ENCODE measurements at places on chromosomes 2 and 18.

GRCh38 chr2:47767880-47768609, 14.9 kb upstream of the MSH6 start:
- DNase-seq, result peak; percentile 20

DNA sequence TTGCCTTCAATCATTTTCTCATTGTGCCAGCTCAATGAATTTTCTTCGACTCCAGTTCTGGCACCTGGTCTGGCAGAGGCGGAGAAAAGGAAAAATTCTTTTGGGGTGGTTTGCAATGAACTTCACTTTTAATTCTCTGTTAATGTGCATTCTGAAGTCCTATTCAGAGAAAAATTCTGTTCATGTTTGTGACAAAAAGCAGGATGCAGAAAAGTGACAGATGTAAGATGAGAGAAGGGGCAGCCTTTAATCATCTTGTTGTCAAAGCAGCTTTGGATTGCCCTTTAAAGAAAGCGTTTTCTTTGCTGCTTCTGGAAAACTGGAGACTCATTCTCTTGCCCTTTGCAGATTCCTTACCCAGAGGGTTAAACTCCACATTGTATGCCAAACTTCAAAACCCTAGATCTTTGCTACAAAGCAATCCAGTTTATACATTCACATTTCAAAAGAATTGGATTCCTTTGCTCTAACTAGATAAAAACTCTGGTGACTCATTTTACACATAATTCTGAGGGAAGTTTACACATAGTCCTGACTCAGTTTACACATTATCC, 94.6 kb upstream of the CAVIN2 start:
- DNase-seq, result no peak

DNA sequence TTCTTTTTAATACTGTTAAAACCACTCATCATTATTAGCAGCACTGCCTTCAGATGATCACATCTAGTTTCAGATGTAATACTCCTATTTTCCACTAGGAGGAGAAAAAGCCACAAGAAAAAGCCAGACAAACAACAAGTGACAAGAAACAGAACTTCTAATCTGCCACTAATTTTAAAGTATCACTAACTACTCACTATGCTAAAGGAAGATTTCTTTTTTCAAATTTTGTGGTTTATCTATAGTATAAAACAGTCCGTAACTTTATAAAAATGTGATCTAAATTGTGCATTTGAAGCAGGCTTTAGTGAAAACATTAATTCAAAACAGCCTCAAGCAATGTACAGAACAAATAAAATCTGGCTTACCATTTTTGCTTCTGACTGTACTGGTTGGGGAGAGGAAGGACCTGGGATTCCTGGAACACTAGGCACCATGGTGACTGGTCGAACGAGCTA, 56.8 kb downstream of the ATF2 start:
- DNase-seq, result no peak

GRCh38 chr18:59026831-59027410, 112.8 kb upstream of the SEC11C start:
- no peak for DNase-seq

GRCh38 chr2:43220229-43220751, 6.1 kb downstream of the ZFP36L2 start:
- DNase-seq, result no peak

DNA sequence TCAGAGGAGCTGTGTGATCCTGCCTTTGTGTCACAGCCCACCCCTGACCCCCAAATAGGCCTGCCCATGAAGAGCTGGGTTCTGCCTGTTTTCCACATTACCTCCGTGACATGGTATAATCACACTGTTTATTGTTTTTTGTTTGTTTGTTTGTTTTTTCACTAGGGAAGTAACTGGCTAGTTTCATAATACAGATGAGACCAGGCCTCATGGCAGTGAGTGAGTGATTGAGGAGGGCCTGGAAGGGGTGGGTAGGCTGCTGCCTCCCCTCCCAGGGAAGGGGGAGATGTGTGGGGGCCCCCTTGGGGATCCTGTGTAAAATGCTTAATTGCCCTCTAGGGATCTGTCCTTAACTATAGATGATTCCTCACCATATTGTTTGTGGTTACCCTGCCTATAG, 190.5 kb downstream of the LDLRAD4 start:
- no peak for DNase-seq

GRCh38 chr2:1091895-1092585, 141.4 kb downstream of the SNTG2 start:
- no peak for DNase-seq

- no peak for DNase-seq
Measured at GRCh38 chr2:38121481-38121880, 45.5 kb upstream of the CYP1B1 start.

GRCh38 chr2:210132239-210132638, 39.0 kb downstream of the KANSL1L start:
- DNase-seq, result no peak

GRCh38 chr18:53944721-53945120, 279.7 kb downstream of the MBD2 start:
- DNase-seq, result no peak

DNA sequence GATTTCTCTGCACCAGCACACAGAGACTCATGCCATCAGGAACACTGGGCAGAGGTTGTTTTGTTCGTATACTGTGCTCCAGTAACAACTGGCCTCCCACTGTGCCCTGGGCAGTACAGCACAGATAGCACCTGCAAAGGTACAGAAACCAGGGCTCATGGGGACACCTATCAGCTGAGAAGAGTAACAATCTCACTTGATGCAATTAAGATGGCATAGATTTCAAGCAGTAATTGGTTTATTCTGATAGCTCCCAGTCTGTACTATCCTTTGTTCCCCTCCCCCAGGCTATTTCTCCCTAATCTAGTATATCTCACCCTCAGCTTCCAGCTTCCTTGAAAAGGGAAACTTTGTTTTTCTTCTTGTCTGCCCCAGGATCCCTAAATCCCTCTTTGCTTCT, 343.9 kb upstream of the MMADHC start:
- DNase-seq, result no peak

DNA sequence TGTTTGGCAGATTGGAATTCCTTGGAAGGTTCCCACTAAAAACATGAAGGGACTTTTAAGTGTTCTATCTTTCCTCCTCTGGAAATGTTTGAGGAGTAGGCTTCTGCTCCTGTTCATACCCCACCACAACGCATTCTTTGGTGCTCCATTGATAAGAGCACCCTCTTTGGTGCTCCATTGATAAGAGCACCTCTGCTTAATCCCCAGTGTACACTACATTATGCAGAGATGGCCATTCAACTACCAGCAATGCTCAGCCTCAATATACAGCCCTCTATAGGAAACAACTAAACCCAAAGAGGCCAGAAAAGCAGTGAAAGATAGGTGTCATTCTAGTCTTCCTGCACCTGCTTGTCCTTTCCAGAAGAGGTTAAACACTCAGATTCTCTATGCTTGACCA, 1.8 kb upstream of the CHAC2 start:
- DNase-seq, result no peak

DNA sequence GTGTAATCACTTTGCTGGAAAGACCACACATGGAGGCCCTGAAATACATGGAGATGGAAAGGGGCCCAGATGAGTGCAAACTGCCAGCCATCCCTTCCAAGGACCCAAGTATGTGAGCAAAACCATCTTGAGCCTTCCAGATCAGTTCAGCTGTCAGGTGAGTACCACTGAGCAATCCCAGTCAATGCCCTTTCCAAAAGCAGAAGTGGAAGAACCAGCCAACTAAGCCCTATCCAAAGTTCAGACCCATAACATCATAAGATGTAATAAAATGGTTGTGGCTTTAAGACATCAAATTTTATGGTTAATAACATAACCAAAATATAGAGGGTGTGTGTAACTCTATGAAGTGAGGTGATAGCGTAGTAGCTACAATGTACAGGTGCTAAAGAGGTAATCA, 88.5 kb downstream of the NXPH2 start:
- DNase-seq, result no peak

GRCh38 chr18:56639104-56639381, 651 bp upstream of the TXNL1 start:
- DNase-seq, result no peak

- DNase-seq, result no peak
Measured at GRCh38 chr2:23660237-23660636, 266.7 kb downstream of the ATAD2B start.

DNA sequence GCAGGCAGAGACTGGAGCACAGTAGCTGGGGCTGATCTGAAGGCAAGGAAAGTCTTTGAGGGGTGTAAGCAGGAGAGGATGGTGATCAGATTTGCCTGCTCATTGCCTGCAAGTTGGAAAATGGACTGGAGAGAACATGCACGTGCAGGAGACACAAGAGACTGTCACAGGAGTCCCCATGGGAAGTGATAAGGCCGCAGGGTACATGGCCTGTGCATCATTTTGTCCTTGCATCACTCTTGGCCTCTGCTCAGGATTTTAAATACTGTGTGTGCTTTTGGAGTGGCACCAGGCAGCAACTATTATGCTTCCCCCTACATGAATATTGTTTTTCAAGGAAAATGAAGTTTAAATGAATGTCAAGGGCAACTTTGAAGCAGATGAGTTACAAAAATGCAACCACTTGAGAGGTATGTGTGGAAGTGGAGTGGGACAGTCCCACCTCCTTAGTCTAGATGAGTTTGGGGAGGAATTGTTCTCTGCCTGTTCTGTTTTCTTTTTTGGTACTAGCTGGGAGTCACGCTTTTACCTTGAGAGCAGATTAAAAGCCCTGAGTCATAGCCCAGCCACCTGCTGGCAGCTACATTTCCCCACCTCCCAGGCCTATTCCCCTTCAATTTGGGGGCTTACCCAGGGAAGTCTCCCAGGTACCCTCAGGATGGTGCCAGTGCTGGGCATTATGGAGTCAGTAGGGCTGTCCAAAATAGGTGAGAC, 19.3 kb downstream of the MAPK4 start:
- DNase-seq, result no peak

DNA sequence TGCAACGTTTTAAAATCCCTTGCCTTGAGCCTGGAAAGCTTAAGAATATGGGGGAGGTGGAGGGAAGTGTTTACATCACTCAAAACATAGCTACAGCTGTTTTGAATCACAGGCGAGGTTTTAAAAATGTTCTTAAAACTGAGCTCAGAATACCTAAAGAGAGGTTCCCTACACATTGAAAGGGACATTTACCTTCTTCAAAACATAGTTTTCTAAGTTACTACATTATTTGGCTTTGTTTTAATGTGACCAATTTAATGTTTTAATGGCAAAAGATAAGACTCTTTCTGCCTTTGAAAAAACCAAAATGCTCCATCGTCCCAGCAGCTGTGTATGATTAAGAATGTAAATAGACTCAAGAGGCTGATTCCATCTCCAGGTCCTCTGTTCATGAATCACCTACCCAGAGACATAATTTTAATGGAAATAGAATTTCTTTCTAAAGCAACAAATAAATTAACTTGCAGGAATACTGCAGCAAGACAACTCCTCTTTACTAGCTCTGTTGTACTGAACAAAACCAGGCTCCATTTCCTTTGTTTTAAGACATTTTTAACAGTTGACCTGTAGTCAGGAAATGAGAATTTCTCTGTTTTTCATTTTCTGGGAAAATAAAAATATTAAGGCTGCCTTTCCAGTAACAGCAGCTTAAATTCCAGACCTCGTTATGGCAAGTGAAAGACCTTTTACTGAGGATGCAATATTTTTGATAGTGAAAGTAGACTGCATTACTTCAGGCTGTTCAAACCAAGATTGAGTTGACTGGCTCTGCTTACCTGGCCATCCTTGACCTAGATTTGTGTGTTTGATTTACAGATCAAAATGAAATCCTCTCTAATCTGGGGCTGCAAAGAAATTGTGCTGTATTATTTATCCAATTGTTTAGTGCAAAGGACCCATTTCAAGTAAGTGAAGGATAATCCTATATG, 33.7 kb upstream of the WDR75 start:
- no peak for DNase-seq

GRCh38 chr2:141468761-141469160, 662.1 kb downstream of the LRP1B start:
- no peak for DNase-seq

DNA sequence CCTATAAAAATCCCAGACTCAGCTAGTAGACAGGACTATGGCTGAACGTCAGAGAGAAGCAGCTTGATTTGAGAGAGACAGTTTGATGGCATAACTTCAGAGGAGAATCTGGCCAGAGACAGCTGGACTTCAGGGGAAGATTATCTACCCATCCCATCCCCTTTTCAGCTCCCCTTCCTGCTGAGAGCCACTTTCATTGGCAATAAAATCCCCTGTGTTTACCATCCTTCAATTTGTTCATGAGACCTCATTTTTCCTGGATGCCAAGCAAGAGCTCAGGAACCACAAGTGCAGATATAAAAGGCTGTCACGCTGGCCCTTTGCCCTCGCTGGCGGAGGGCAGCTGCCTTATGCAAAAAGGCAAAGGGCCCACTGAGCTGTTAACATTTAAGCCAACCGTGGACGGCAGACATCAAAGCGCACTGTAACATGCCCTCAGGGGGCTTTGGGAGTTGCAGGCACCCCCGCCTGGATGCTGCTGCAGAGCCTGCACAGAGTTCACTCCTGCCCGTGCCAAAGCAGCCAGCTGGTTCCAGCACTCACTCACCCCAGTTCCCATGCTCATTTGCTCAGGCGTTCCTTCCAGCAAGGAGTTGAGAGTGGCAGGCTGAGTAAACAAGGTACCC, 164.3 kb upstream of the PGAP1 start:
- DNase-seq, result no peak

- no peak for DNase-seq
Measured at GRCh38 chr2:219733746-219734145, 106.3 kb downstream of the SLC4A3 start.

DNA sequence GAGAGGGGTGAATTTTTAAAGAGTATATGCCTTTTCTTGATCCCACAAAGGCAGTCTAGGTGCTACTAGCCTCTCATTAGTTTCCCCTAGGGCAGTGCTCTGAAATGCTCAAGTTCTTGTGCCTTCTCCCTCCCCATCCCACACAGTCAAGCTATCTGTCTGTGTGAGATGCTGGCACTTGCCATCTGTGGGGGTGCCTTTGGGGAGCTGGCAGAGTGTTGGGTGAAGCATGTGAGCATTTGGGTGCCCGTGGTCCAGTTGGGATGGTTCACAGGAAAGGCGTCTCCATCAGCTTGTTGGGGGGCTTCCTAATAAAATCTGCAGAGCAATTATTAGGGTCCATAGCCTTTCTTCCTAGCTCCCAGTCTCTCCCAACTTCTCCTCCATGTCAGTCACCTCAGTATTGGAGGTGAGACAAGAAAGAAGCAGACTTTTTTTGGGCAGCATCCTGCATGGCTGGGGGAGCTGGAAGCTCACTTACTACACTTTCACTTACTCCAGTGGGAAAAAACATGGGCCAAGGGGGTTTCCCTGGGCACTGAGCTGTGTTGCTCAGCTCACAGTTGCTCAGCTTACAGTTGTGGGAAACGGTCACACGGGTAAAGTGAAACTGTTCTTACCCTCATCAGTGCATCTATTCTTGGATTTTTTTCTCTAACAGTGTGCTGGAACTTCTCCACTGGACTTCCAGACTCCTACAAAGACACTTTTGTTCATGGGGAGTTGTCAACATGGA, 29.3 kb downstream of the COLEC11 start:
- no peak for DNase-seq

GRCh38 chr2:239024226-239024625, 176.3 kb downstream of the TWIST2 start:
- DNase-seq, result no peak
